Calu3 (cell line): ENCODE measurements at places on chromosomes 3 and 15. TPM values are rescaled to one million over a fixed set of nuclear protein-coding genes. Genes with fewer than 3 reads are reported as not detected.
A peak's percentile ranks its signal among the peaks of the same experiment; 100 is the strongest.

- no peak overlapping the region for H3K4me3 ChIP-seq
- no peak for DNase-seq
- H3K36me3 ChIP-seq, result peaks cover 16% of the 10 kb centered on the region
- no peaks in the 10 kb centered on the region for H3K27me3 ChIP-seq
- H3K4me1 ChIP-seq, result no peaks in the 10 kb centered on the region
Measured at GRCh38 chr3:123627673-123628670, 43.1 kb upstream of the HACD2 start.

GRCh38 chr15:42931702-42932486 is 11.3 kb upstream of the TTBK2 start:
- DNase-seq, result no peak
- no peak overlapping the region for H3K4me3 ChIP-seq
- H3K4me1 ChIP-seq, result no peaks in the 10 kb centered on the region
- no peaks in the 10 kb centered on the region for H3K36me3 ChIP-seq
- no peaks in the 10 kb centered on the region for H3K27me3 ChIP-seq
- no peak overlapping the region for H3K27ac ChIP-seq

DNA sequence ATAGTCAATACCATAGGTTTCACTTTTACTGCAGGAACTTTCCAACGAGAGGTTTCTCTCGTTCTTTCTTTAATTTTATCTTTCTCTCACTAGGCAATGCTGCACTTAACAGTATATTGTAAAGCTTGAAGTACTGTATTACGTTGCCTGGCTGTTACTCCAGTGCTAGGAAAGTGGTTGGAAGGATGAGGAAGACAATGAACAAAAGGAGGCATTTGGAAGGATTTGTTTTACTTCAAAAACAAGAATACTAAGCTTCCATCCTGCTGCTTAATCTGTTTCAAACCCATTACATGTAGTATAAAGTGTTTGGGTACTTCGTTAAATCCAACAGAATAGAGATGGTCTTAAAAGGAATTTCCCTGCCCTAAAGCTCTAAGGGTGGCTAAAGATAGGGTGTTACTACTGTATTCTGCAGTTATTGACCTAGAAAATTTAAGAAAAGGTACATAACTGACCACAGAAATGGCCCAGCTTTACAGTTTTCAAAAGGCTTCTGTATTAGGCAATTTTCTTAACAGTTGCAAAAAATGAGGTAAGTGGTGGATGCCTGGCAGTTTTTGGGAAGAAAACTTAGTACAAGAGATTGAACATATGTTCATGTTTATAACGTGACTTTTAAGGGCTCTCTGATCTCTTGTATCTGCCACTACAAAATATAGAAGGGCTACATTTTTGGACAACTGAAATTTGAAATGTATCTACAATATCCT is 785 bp upstream of the IFT57 start:
- H3K27me3 ChIP-seq, result no peaks in the 10 kb centered on the region
- peak overlapping the region; percentile 99 for H3K27ac ChIP-seq
- peaks cover 17% of the 10 kb centered on the region for H3K36me3 ChIP-seq
- peak overlapping the region; percentile 100 for H3K4me3 ChIP-seq

- H3K27ac ChIP-seq, result peak overlapping the region; percentile 11
- H3K4me1 ChIP-seq, result peaks cover 9% of the 10 kb centered on the region
- DNase-seq, result no peak
Measured at GRCh38 chr15:96058103-96058851, 272.2 kb upstream of the NR2F2 start.

SLC51A gene
- not detected in 2 replicates for total RNA-seq

- H3K27ac ChIP-seq, result no peak overlapping the region
- no peaks in the 10 kb centered on the region for H3K36me3 ChIP-seq
- no peak for DNase-seq
- peaks cover 95% of the 10 kb centered on the region for H3K27me3 ChIP-seq
- H3K4me3 ChIP-seq, result no peak overlapping the region
Measured at GRCh38 chr3:13791198-13792050, 88.4 kb downstream of the WNT7A start.

DNA sequence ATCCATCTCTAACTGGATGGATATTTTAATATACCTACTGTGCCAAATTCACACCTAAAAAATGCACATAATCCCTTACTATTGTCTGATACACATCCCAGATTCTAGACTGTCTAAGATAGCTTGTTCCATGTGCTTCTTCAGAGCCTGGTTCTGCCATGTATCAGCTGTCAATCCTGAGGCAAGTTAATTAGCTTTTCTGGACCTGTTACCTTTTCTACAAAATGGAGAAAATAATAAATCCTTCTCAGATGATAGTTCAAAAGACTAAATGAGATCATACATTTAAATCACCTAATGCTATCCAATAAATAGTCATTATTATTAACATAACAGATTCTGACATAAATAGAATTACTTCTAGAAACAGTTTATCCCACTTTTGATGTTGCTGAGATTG is 66.1 kb downstream of the KBTBD12 start:
- peaks cover 63% of the 10 kb centered on the region for H3K27me3 ChIP-seq
- no peak overlapping the region for H3K4me3 ChIP-seq
- no peak overlapping the region for H3K27ac ChIP-seq
- DNase-seq, result no peak
- H3K36me3 ChIP-seq, result no peaks in the 10 kb centered on the region

OR5K2 gene
- not detected in 2 replicates for total RNA-seq

- peaks cover 45% of the 10 kb centered on the region for H3K27me3 ChIP-seq
- peaks cover 5% of the 10 kb centered on the region for H3K4me1 ChIP-seq
- H3K4me3 ChIP-seq, result no peak overlapping the region
- peaks cover 4% of the 10 kb centered on the region for H3K36me3 ChIP-seq
- no peak for DNase-seq
Measured at GRCh38 chr15:82641129-82641798, 5.9 kb downstream of the CPEB1 start.

- H3K4me1 ChIP-seq, result no peaks in the 10 kb centered on the region
- peaks cover 10% of the 10 kb centered on the region for H3K27me3 ChIP-seq
Measured at GRCh38 chr15:61327019-61327631, 98.0 kb upstream of the RORA start.

GRCh38 chr3:11463591-11463990 is 180.1 kb downstream of the VGLL4 start:
- no peak for DNase-seq
- H3K36me3 ChIP-seq, result no peaks in the 10 kb centered on the region
- H3K4me3 ChIP-seq, result no peak overlapping the region
- no peaks in the 10 kb centered on the region for H3K27me3 ChIP-seq
- no peaks in the 10 kb centered on the region for H3K4me1 ChIP-seq

GOLGA6A gene
- total RNA-seq, result not detected in 2 replicates

- H3K27ac ChIP-seq, result no peak overlapping the region
- H3K4me1 ChIP-seq, result no peaks in the 10 kb centered on the region
- no peak for DNase-seq
- H3K4me3 ChIP-seq, result no peak overlapping the region
- H3K27me3 ChIP-seq, result peaks cover 36% of the 10 kb centered on the region
Measured at GRCh38 chr15:23072633-23073032, 33.3 kb upstream of the TUBGCP5 start.

P2RY14 gene
- not detected in 2 replicates for total RNA-seq

GRCh38 chr3:105444725-105445124 is 78.0 kb downstream of the ALCAM start:
- no peak overlapping the region for H3K4me3 ChIP-seq
- H3K4me1 ChIP-seq, result peaks cover 23% of the 10 kb centered on the region
- DNase-seq, result no peak
- no peaks in the 10 kb centered on the region for H3K36me3 ChIP-seq

DNA sequence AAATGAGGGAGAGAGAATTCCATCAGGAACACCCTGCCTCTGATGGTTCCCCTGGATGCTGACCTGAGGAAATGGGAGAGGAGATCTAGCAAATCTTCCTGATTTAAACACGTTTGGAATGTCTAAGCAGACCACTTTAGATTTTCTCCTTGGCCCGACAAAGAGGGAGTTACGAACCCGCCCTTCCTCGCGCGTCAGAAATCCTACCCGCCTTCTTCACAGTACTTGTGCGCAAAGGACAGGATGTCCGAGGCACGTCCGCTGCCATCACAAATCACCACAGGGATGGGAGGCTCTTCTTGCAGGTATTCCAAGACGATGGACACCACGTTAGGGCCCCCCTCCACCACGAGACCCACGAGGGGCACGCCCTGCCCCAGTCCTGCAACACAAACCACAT is 38.6 kb downstream of the TRPM1 start:
- no peak overlapping the region for H3K4me3 ChIP-seq
- no peaks in the 10 kb centered on the region for H3K27me3 ChIP-seq
- H3K4me1 ChIP-seq, result no peaks in the 10 kb centered on the region
- H3K27ac ChIP-seq, result no peak overlapping the region
- H3K36me3 ChIP-seq, result no peaks in the 10 kb centered on the region

DNA sequence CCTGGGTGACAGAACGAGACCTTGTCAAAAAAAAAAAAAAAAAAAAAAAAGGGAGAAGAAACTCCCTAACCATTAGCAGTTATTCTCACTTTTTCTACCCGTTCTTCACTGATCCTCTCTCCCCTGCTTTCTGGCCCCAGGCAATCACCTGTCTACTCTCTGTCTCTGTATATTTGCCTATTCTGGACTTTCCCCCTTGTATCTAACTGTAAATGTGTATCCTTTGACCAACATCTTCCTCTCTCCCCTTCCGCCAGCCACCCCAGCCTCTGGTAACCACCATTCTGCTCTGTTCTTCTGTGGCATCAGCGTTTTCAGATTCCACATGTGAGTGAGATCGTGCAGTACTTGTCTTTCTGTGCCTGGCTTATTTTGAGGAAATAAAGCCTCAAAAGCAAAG is 6.9 kb downstream of the CYFIP1 start:
- H3K27me3 ChIP-seq, result no peaks in the 10 kb centered on the region
- H3K4me3 ChIP-seq, result no peak overlapping the region

- H3K36me3 ChIP-seq, result no peaks in the 10 kb centered on the region
- no peak for DNase-seq
- H3K4me1 ChIP-seq, result no peaks in the 10 kb centered on the region
Measured at GRCh38 chr15:49530092-49530491, 90.5 kb downstream of the FAM227B start.

GRCh38 chr3:4588466-4588865 is 95.3 kb downstream of the ITPR1 start:
- H3K27ac ChIP-seq, result no peak overlapping the region
- no peak overlapping the region for H3K4me3 ChIP-seq
- H3K36me3 ChIP-seq, result no peaks in the 10 kb centered on the region

DNA sequence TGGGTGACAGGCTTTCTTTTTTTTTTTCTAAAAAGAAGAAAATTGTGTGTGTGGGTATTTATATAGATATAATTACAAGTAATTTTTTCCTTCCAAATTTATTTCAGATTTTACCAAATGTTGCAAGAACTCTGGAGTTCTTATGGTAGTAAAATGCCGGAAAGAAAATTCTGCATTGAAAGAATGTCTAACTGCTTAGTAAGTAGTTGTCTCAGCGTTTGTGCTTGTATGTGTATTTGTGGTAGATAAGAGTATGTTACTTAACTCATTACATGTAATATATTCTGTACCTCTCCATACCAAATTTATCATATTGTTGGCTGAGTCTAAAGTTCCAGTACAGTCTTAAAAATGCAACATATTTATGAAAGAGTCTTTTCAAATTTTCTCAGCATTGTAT is 32.3 kb upstream of the ZCWPW2 start:
- H3K4me3 ChIP-seq, result no peak overlapping the region
- no peak for DNase-seq
- H3K27ac ChIP-seq, result no peak overlapping the region
- H3K4me1 ChIP-seq, result no peaks in the 10 kb centered on the region
- H3K27me3 ChIP-seq, result no peaks in the 10 kb centered on the region

- peak overlapping the region; percentile 38 for H3K27ac ChIP-seq
- H3K4me3 ChIP-seq, result no peak overlapping the region
- no peak for DNase-seq
- no peaks in the 10 kb centered on the region for H3K27me3 ChIP-seq
Measured at GRCh38 chr3:42023380-42023779, 61.5 kb upstream of the ULK4 start.

BSN gene
- 0.71 and 0.92 TPM in 2 replicates for total RNA-seq

B3GALNT1 gene
- total RNA-seq, result 25.1 and 31.1 TPM in 2 replicates

DNA sequence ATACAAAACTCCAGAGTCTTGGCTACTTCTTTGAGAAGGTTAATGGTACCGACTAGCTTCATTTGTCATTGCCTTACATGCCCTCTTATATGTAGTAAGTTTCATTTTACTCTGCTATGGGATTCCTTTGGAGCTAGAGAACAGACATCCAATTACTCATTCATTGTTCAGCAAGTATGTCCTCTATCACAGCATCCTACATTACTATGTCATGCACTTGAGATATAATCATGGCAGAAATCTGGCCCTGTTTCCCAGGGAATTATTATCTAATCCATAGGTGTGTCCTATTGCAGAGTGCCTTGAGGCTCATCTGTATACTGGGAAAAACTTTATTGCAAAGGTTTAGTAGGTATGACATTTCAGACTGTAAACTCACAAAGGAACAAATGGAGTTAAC is 333.1 kb upstream of the NECTIN3 start:
- peaks cover 33% of the 10 kb centered on the region for H3K4me1 ChIP-seq
- no peaks in the 10 kb centered on the region for H3K36me3 ChIP-seq
- H3K27me3 ChIP-seq, result no peaks in the 10 kb centered on the region
- no peak for DNase-seq
- no peak overlapping the region for H3K27ac ChIP-seq
- H3K4me3 ChIP-seq, result no peak overlapping the region

CYP11A1 gene
- not detected in 2 replicates for total RNA-seq

DNA sequence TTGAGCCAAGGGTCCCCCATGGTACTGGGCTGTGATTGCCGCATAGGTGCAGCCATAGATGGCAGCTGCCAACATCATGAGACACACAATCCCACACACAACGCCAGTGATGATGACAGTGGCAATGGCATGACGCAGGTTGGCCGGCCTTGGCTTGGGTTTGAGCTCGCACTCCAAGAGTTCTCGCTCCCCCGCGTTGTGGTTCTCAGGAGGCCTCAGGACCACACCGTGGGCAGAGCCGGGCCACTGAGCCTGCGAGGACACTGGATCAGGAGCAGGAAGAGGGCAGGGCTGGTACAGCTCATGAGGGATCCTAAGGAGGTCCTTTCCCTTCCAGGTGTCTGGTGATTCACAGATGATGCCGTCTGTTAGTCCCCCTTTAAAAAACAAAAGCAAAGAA is 9.3 kb downstream of the LRTM1 start:
- H3K4me1 ChIP-seq, result no peaks in the 10 kb centered on the region
- no peak overlapping the region for H3K4me3 ChIP-seq
- no peaks in the 10 kb centered on the region for H3K36me3 ChIP-seq
- no peak for DNase-seq
- H3K27me3 ChIP-seq, result no peaks in the 10 kb centered on the region

GRCh38 chr15:51262463-51262862 is 75.9 kb downstream of the CYP19A1 start:
- H3K27ac ChIP-seq, result no peak overlapping the region
- H3K4me3 ChIP-seq, result no peak overlapping the region
- no peak for DNase-seq
- H3K36me3 ChIP-seq, result no peaks in the 10 kb centered on the region
- H3K4me1 ChIP-seq, result no peaks in the 10 kb centered on the region

B4GALT4 gene
- 38.7 and 48.1 TPM in 2 replicates for total RNA-seq

CCR1 gene
- total RNA-seq, result 0.87 and 2.2 TPM in 2 replicates
